Mesenteric fat pad (tissue), 1 donor: ENCODE measurements at places on chromosomes 7 and 10.

- no peak for DNase-seq
Measured at GRCh38 chr7:70673778-70674570, 458.0 kb upstream of the GALNT17 start.

- DNase-seq = no peak
Measured at GRCh38 chr10:5071411-5072198, 22.6 kb upstream of the AKR1C3 start.

DNA sequence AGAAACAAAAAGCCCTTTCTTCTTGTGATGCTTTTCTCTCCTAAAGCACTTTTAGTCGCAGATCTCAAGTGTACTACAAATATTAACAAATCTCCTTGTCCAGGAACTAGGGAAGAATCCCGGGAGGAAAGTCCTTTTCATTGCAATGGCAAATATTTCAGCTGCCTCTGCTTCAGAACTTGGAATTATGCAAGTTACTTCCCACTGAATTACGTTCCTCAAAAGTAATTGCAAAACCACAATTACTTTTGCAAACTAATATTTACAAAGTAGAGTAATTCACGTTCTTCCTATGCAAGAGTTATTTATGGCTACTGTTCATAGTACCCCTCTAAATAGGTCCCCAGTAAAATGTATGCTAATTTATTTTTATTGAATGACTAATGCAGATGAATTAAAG lies 14.5 kb downstream of the PRKCQ start:
- no peak for DNase-seq

DNA sequence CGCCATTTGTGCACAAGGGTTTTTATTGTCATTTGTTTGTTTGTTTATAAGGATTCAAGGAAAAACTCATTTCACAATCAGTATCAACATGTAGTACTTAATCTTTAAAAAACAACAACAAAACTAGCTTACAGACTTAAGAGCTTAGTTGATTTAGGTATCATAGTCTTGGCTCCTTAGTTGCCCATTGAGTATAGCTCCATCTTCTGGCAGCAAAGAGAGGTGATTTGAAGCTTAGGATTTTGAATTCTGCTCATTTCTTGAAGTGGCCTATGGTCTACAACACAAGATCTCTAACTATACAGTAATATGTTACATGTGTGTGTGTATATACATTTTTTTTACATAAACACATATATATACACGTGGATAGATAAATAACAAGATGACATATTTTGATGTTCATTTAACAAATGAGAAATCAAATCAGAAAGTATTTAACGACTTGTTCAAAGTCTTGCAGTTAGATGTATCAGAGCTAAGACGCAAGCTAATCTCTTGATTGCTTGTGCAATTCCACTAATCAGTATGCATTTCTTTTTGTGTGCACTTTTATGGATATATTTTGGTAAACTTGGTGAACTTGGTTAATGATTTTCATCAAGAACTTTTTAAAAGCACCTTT lies 307.3 kb downstream of the CAMK1D start:
- DNase-seq = no peak

DNA sequence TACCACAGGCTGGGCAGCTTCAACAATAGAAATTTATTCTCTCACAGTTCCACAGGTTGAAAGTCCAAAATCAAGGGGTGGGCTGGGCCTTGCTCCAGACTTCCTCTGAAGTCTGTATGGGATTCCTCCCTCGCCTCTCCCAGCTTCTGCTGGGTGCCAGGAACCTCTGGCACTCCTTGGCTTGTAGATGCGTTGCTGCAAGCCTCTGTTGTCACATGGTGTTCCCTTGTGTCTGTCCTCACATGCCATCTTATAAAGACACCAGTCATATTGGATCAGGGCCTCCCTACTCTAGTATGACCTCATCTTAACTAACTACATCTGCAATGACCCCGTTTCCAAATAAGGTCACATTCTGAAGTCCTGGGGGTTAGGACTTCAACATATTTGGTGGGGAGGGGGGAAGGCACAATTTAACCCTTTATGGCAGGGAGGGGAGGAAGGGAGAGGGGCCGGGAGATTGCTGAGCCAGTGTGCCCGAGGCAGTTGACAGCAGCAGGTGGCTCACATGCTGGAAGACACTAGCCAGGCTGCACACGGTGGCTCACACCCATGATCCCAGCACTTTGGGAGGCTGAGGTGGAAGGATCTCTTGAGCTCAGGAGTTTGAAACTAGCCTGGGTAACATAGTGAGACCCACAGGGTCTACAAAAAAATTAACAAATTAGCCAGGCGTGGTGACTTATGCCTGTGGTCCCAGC lies 18.8 kb downstream of the ZNF282 start:
- DNase-seq = no peak

DNA sequence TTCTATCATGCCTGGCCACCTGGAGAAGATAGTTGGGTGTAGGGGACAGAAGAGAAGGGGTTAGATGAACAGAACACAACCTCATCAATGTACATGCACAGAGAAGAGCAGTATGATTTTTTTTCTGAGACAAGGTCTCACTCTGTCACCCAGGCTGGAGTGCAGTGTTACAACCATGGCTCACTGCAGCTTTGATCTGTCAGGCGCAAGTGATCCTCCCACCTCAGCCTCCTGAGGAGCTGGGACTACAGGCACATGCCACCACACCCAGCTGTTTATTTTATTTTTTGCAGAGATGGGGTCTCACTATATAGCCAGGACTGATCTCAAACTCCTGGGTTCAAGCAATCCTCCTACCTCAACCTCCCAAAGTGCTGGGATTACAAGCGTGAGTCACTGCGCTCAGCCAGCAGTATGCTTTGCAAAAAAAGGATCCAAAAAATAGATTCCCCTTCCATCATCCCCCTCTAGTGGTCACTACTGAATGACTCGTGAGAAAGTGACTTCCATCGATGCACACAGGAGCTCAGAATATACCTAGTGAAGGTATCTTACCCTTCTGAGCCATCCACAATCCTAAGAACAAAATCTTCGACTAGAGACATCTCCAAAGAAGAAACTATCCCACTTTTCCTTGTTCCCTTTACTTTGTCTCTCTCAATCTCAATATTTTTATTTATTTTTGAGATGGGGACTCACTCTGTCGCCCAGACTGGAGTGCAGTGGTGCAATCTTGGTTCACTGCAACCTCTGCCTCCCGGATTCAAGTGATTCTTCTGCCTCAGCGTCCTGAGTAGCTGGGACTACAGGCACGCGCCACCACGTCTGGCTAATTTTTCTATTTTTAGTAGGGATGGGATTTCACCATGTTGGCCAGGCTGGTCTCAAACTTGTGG lies 21.0 kb downstream of the ZCWPW1 start:
- no peak for DNase-seq

DNA sequence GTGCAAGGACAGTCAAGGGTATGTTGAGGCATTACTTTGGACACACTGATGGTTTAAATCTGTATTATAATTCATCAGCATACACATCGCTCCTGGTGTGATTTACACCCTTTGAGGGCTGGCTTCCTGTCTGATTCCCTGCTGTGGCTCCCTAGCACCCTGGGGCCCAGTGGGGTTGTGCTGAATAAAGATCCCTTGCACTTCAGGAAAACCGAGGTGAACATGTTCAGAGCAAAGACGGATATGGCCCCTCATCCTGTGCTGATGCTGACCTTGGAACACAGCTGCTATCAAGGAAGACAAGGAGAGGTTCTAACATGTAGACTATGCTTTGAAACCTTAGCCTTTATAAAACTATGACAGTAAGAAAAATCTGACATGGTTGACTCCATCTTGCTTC lies 84.6 kb upstream of the UNC5B start:
- DNase-seq = no peak

DNA sequence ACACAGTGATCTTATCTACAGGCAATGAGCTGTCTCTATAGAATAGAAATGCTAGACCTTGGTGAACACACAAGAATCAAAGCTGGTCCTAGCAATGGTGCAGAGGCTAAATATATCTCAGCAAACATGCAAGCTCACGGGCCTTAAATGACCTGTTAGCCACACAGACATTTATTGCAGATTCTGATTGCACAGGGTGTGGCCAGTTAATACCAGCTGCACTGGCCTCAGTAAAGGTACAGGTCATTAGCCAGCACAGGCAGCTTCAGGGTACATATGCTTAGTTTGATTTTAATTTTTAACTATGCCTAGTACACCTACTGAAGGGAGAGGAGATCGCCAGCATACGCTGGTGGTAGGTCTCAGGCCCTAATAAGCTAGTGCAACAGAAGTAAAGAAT lies 265.4 kb upstream of the DGKB start:
- DNase-seq = no peak

DNA sequence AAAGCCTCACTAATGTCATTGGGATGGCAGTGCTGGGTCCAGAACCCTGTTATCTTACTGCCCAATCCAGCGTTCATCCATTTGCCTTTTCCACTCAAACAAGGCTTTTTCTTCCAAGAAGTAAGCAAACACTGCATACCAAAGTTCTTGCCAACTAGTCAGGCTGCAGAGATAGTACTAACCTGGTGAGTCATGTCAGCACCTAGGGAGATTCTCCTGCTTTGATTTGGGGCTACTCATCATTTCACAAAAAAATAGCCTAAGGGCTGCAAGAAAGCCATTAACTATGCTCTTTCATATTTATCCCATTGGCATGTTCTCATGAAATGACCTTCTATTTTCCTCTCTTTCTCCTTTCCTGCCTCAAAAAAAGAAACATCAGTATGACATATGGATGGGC lies 142.6 kb downstream of the TWIST1 start:
- DNase-seq = no peak
